Lung (tissue), 17 donors: ENCODE measurements at places on chromosomes 1 and 21. TPM values are rescaled to one million over a fixed set of nuclear protein-coding genes. Genes with fewer than 3 reads are reported as not detected.

Gene KPRP
- total RNA-seq = not detected

Gene C1orf146
- not detected for total RNA-seq

Gene NECTIN4
- 12.5 TPM for total RNA-seq

Gene NBPF11
- 10.3 TPM for total RNA-seq

Gene OR1C1
- not detected for total RNA-seq

Gene HUNK
- total RNA-seq = 2.4 TPM

Gene AMY1A
- total RNA-seq = 10.4 TPM

Gene CRB1
- 0.48 TPM for total RNA-seq

Gene DCDC2B
- 7.2 TPM for total RNA-seq

Gene PRXL2B
- 17.8 TPM for total RNA-seq

Gene WARS2
- total RNA-seq = 15.6 TPM

Gene MEAF6
- 54.0 TPM for total RNA-seq

Gene PRCC
- total RNA-seq = 38.5 TPM

Gene DMBX1
- total RNA-seq = 0.09 TPM

Gene ZBTB37
- 12.5 TPM for total RNA-seq

Gene DHRS3
- total RNA-seq = 109 TPM

Gene CHODL
- total RNA-seq = 0.37 TPM

Gene LCE2A
- not detected for total RNA-seq

Gene UTS2
- total RNA-seq = 0.82 TPM

Gene SCYL3
- total RNA-seq = 16.0 TPM

Gene ATP6V1G3
- not detected for total RNA-seq

Gene OXCT2
- 0.17 TPM for total RNA-seq

Gene S100A3
- 5.4 TPM for total RNA-seq

Gene GPR52
- total RNA-seq = 2.6 TPM

Gene RGS16
- 13.6 TPM for total RNA-seq

Gene FCAMR
- 0.40 TPM for total RNA-seq

Gene SDCCAG8
- total RNA-seq = 67.3 TPM

Gene TTC39A
- total RNA-seq = 16.6 TPM

Gene CRTC2
- total RNA-seq = 48.7 TPM

Gene GSTM1
- total RNA-seq = not detected

Gene PGLYRP4
- total RNA-seq = 3.1 TPM

Gene ARHGAP30
- 49.5 TPM for total RNA-seq

Gene TMEM269
- total RNA-seq = 0.09 TPM

Gene UBASH3A
- total RNA-seq = 0.74 TPM

Gene TAL1
- total RNA-seq = 9.3 TPM
